Fibroblast of the aortic adventitia (primary cell): ENCODE measurements at places on chromosomes 1 and 21.

DNA sequence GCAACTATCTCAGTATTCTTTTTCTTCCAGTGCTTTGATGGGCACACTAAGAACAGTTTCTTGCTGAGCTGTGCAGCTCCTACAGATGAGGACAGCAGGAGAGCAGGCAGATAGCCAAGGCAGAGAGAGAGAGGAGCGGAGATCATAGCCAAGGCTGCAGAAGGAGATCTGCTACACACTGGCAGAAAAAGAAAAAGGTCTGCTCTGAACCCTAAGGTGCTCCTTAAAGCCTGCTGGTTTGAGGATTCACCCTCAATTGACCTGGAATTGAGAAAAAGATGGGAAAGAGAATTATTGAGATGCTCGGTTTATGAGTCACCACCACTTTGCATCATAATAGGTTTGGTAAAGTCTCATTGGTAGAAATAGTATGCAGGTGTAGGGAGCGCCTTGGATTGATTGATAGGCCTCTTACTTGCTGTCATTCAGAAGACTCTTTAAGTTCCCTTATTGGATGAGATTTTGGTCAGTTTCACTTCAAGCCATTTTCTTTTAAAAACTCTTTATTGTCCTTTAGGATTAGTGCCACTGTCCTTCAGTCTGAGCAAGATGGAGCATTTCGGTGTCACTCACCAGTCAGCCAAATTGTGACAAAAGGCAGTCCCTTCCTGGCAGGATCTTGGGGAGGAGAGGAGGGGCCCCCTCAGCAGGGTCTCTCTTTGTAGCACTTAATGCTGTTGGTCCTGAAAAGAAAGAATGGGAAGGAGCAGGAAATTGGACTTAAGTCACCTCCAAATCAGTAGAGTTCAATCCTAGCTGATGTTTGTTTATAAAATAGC lies 685.0 kb downstream of the ADGRL2 start:
- DNase-seq = peak; percentile 60

DNA sequence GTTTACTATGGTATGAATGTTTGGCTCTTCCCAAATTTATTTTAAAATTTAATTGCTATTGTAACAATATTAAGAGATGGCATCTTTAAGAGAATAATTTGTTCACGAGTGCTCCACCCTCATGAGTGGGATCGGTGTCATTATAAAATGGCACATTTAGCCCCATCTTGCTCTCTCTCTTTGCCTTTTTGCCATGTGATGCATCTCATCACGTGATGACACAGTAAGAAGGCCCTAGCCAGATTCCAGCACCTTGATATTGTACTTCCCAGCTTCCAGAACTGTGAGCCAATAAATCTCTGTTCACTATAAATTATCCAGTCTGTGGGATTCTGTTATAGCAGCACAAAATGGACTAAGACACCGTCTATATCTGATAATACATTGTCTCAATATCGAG lies 355.8 kb downstream of the AMY1C start:
- DNase-seq = no peak

- no peak for DNase-seq
Observed at GRCh38 chr1:23354245-23354644, 10.2 kb upstream of the HNRNPR start.

DNA sequence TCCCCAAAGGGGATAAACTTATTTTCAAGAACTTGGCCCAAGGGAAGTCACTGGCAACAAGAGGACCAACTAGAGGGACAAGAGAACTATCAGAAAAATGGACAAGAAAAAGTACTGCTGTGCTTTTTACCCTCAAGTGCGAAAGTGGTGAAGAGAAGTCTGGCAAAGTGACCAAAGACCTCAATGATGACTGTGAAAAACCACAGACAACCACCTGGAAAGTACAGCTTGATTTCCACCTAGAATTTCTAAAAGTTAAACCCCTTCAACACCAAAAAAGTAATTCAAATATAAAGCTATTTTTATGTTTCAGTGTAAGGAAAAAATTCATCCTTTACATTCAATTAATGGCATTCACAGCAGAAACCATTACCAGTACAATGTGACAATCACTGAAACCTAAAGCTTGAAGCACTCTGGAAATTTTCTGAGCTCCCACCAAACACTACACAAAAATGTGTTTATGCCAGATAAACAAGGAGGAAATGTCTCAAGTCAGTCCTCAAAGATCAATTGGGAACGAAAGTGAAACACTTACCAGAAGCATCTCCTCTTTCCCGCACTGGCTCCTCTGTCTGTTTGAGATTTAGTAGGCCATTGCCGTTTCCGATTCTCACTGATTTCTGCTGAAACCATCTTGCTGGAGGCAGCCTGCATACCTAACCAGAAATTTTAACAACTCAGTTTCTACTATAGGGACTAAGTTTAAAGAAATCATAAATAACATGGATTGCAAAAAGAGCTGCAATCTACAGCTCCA lies 8.3 kb downstream of the SDE2 start:
- DNase-seq = no peak

- no peak for DNase-seq
Observed at GRCh38 chr1:16625497-16626408, 12.4 kb upstream of the NBPF1 start.

GRCh38 chr21:43906585-43907370 lies 41.8 kb downstream of the AGPAT3 start:
- DNase-seq = no peak

- no peak for DNase-seq
Observed at GRCh38 chr1:222168621-222169020, 379.3 kb downstream of the HHIPL2 start.

- DNase-seq = no peak
Observed at GRCh38 chr1:109687641-109688499, at the start of gene GSTM1. TSS of gene GSTM1 (plus strand) at chr1:109687817. CDS start at chr1:109687874, 57 bp downstream.

DNA sequence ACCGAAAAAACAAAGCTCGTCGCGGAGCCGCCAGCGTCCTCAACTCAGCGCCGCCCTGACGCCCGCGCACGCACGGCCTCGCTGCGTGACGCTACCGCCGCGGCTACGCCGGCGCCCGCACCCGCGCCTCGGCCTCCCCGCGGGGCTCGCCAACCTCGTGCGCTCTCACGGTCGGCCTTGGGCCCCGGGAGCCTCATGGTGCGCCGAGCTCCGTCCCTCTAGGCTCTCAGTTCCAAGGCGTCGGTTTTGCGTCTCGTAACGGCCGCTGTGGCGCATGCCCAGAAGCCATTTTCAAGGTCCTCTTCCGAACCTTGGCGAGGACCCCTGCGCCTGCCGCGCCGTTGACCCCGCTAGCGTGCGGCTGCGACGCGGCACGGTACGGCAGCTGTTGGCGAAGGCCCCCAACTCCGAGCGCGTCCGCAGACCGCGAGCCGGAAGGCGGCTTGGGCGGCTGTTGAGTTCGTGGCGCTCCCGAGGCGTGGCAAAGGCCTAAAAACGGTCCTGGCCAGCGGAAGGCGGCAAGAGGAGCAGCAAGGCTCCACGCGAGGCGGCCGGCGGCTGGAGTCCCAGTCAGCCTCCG lies at the start of gene HENMT1:
Gene HENMT1, minus strand, starts transcription at position 64 of the 580 bp plus-strand sequence. CDS start 1,209 bp downstream, outside the sequence.
- DNase-seq = peak; percentile 66

GRCh38 chr1:200916152-200916551 lies 21.5 kb downstream of the INAVA start:
- no peak for DNase-seq

DNA sequence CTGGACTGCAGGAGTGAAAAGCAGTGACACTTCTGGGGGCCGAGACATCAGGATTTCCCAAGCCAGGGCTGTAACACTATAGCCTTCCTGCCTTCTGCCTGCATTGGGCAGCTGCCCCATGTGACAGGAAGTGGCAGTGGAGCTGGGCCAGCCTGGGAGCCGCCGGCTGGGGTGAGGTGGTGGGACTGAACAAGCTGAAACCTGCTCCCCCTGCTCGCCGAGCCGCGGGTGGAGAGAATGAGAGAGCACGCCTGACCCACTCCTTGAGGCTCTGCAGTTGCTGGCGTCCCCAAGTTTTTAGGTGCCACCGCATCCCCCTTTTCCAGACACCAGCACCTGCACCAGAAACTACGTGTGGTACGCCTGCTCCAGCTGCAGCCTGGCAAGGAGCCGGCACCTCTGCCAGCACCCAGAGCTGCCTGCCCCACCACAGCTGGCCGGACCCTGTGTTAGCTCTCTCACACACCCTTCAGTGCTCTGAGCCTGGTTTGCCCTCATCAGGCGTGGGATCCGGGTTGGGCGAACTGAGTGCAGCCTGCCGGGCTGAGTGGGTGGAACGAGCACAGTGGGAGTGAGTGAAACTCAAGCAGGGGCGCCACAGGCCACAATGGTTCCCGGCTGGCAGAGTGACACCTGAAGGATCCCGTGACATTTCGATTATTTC lies 119.4 kb downstream of the AKT3 start:
- DNase-seq = no peak

GRCh38 chr1:86140281-86140880 lies 16.2 kb downstream of the COL24A1 start:
- no peak for DNase-seq

- DNase-seq = no peak
Observed at GRCh38 chr1:53558739-53559315, 99.6 kb downstream of the DMRTB1 start.
